Epithelial cell of alveolus of lung (primary cell): ENCODE measurements at places on chromosomes 6 and 20. TPM values are rescaled to one million over a fixed set of nuclear protein-coding genes. Genes with fewer than 3 reads are reported as not detected.

ANKRD66 gene
- total RNA-seq: not detected in 2 replicates

CITED2 gene
- 79.1 and 247 TPM in 2 replicates for total RNA-seq

HUS1B gene
- 0.40 and 0.91 TPM in 2 replicates for total RNA-seq

NNAT gene
- 8.0 and 13.6 TPM in 2 replicates for total RNA-seq

LST1 gene
- 0.08 TPM in 1 of 2 replicates, not detected in the other for total RNA-seq

IFNGR1 gene
- total RNA-seq: 38.4 and 65.3 TPM in 2 replicates

FAM184A gene
- total RNA-seq: 0.26 and 0.48 TPM in 2 replicates
